ENCODE measurements at places on chromosomes 12 and 14. TPM values are rescaled to one million over a fixed set of nuclear protein-coding genes. Genes with fewer than 3 reads are reported as not detected.
A peak's percentile ranks its signal among the peaks of the same experiment; 100 is the strongest.

DNA sequence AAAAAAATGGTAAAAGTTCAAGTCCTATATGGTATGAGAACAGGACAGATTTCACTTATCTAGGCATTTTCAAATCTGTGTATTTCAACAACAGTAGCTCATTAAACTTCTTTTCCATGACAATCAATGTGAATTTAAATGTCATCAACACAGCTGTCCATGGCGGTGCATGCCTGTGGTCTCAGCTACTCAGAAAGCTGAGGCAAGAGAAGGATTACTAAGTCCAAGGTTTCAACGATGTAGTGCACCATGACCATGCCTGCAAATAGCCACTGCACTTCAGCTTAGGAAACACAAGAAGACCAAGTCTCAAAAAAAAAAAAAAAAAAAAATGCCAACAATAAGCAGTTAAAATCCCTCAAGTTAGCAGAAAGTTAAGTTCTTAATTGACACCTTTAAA, 214.6 kb downstream of the C12orf50 start:
- peaks cover 6% of the 10 kb centered on the region for H3K4me1 ChIP-seq
- no peaks in the 10 kb centered on the region for H3K27me3 ChIP-seq
- H3K36me3 ChIP-seq = no peaks in the 10 kb centered on the region
- no peak overlapping the region for H3K4me3 ChIP-seq
- no peak overlapping the region for H3K27ac ChIP-seq

GRCh38 chr12:9342614-9343353, 134.6 kb upstream of the PZP start:
- H3K27ac ChIP-seq = peak overlapping the region; percentile 15
- no peak overlapping the region for H3K4me3 ChIP-seq
- no peak for DNase-seq
- H3K27me3 ChIP-seq = no peaks in the 10 kb centered on the region

- no peak overlapping the region for H3K27ac ChIP-seq
- DNase-seq = peak; percentile 22
- no peaks in the 10 kb centered on the region for H3K36me3 ChIP-seq
- no peak overlapping the region for H3K4me3 ChIP-seq
- no peaks in the 10 kb centered on the region for H3K27me3 ChIP-seq
Measured at GRCh38 chr12:49288922-49289555, 5.9 kb upstream of the PRPH start.

GRCh38 chr12:41962171-41962572, 182.5 kb downstream of the GXYLT1 start:
- DNase-seq = peak; percentile 64
- no peaks in the 10 kb centered on the region for H3K27me3 ChIP-seq
- H3K4me1 ChIP-seq = no peaks in the 10 kb centered on the region
- no peak overlapping the region for H3K27ac ChIP-seq
- H3K36me3 ChIP-seq = no peaks in the 10 kb centered on the region
- no peak overlapping the region for H3K4me3 ChIP-seq

WNT1 gene
- total RNA-seq = not detected

Data from spleen (tissue), 13 donors.